Chondrocyte (in vitro differentiated cells): ENCODE measurements at places on chromosomes 13 and 19. TPM values are rescaled to one million over a fixed set of nuclear protein-coding genes. Genes with fewer than 3 reads are reported as not detected.

- peak; percentile 85 for DNase-seq
These were observed 91.5 kb upstream of the MCF2L start for GRCh38 chr13:112877539-112877938.

- no peak for DNase-seq
These were observed 44.0 kb downstream of the KDM4B start for GRCh38 chr19:5012688-5013457.

- DNase-seq = peak; percentile 95
These were observed at the start of gene CCDC122 for GRCh38 chr13:43878892-43879754. CCDC122 (minus strand) TSS chr13:43879740; CDS start chr13:43869376, 10,364 bp downstream.

DNA sequence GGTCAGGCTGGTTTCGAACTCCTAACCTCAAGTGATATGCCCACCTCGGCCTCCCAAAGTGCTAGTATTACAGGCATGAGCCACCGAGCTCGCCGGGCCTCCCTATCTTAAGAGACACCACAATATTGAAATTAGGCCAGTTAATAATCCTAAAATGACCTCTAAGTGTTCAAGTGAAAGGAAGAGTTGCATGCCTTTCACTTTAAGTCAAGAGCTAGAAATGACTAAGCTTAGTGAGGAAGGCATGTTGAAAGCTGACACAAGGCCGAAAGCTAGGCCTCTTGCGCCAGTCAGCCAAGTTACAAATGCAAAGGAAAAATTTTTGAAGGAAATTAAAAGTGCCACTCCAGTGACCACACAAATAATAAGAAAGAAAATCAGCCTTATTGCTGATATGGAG is 144.5 kb upstream of the FNDC3A start:
- DNase-seq = no peak

DNA sequence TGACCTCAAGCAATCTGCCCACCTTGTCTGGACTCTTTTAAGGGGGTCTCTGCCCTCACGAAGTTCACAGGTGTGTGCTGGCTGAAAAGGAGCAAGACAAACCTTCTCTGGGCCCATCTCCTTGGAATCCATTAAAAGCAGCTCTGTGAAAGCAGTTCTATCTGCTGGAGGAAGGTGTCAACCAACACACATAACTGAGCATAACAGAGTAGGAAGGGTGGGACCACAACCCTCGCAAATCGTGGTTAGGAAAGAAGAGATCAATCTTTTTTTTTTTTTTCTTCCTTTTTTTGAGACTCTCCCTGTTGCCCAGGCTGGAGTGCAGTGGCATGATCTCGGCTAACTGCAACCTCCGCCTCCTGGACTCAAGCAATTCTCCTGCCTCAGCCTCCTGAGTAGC is 1.4 kb downstream of the SUGP2 start:
- no peak for DNase-seq

DNA sequence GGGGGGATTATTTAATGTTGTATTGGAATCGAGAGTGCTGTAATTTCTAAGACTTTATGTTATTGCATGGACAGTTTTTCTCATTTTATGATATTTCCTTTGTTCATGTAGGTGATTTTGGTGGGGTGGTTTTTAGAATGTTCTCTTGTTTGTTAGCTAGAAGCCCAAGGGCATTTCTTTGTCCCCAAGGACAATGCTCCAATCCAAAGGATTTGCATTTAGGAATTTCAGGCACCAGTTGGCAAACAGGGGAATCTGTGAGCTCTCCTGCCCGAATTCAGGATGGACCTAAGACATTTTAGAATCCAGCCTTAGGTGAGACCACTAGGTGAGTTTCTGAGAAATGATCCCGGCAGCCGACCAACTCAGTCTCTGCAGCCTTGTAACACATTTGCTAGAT is 324.9 kb downstream of the KCNRG start:
- DNase-seq = no peak

GRCh38 chr13:111122056-111122455 is 6.9 kb downstream of the ARHGEF7 start:
- no peak for DNase-seq

Gene CBY2
- total RNA-seq = not detected in 3 replicates

Gene MUC16
- total RNA-seq = not detected in 3 replicates

DNA sequence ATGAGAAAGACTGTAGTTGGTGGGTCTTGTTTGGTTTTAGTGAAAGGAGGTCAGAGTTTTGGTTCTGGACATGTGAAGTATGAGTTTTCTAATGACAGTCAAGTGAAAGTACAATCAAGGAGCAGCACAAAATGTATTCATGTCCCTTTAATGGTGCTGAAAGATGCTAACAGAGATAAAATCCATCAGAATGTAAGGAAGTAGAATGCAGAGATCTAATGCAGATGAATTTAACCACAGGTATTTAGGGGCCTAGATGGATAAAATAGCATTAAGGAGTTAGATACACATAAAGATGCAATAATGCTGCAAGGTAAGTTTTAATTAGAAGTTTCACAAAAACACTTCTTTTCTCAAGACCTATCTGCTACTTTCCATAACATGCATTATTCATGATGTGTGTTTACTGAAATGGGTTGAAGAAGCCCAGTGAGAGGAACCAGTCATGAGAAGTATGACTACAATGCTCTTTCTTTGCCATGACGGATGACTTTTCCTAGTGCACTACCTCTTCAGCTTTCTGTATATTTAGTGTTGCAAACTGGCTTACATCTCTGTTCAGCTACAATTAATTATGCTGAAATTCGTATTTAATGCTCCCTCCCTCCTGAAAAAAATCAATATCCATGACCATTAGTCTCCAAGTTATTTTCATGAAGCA is 222.9 kb upstream of the HTR2A start:
- no peak for DNase-seq

Gene ELANE
- not detected in 3 replicates for total RNA-seq

- no peak for DNase-seq
These were observed 39.9 kb downstream of the DPRX start for GRCh38 chr19:53671663-53672062.

GRCh38 chr19:52343548-52343947 is 7.5 kb downstream of the ZNF610 start:
- DNase-seq = no peak

DNA sequence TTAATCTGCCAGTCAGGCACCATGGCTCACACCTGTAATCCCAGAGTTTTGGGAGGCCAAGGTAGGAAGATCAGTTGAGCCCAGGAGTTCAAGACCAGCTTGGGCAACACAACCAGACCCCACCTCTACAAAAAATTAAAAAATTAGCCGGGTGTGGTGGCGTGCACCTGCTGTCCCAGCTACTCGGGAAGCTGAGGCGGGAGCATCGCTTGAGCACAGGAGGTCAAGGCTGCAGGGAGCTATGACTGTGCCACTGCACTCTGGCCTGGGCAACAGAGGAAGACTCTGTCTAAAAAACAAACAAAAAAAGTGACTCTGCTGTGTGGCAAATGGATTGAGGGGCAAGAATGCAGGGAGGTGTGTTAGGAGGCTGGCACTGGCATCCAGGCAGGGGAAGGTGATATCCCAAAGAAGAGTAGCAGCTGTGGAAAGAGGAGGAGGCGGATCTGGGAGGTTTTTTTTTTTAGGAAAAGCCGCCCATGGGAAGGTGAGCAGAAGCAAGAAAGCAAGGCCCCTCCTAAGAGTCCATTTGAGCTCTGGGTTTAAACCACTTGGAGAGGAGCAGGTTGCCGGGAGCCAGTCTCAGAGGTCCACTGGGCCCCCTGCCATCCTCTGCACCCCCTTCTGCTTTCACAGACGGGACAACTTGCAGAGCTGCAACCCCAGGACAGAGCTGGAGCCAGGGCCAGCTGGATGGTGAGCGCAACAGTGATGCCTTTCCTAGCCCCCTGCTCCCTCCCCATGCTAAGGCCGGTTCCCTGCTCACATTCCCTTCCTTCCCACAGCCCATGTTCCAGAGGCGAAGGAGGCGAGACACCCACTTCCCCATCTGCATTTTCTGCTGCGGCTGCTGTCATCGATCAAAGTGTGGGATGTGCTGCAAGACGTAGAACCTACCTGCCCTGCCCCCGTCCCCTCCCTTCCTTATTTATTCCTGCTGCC is 2.1 kb downstream of the HAMP start:
- DNase-seq = no peak

Gene LRFN3
- total RNA-seq = 18.4 to 23.3 TPM (median 21.0 TPM) in 3 replicates

DNA sequence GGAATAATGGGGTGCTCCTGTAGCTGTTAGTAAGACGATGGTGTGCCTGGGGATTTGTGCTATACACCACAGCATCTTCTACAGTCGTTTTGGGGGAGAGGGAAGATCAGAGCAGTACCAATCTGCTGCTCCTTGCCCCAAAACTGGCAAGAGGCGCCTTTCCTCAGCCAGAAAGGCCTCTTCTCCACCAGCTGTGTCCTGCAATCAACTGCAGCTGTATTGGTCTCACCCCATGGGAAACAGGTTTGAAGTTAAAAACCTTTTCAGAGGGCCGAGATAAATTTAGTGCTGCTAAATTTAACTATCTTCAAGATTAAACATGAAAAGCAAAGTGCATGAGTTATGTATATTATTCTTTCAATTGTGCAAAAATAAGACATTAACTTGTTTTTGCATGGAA is 1.2 kb upstream of the RNASEH2B start:
- no peak for DNase-seq

DNA sequence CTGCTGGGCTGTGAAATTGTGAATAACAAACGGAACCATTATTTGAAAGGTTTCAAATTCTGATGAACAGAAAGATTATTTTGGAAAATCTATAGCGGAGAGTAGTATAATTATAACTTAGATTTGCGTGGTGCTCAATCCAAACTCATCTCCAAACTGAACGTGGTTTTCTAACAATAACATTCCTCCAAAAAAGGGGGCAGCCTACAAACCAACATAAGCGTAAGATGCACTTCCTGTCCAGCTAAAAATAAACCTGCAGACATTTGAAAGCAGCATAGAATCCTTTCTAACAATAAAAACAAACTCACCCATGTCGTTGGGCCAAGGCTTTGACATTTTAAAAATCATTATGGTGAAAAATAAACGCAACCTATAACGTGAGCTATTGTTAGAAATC is 178.4 kb downstream of the COL4A1 start:
- no peak for DNase-seq

Gene PRODH2
- not detected in 3 replicates for total RNA-seq

Gene LYL1
- total RNA-seq = 0.38 to 0.47 TPM in 2 of 3 replicates, not detected in the other

- no peak for DNase-seq
These were observed 196.7 kb downstream of the LMO7 start for GRCh38 chr13:75832812-75833211.

GRCh38 chr13:110232756-110233155 is 74.2 kb downstream of the COL4A1 start:
- DNase-seq = no peak

- peak; percentile 88 for DNase-seq
These were observed 14.6 kb upstream of the RPS15 start for GRCh38 chr19:1423436-1424191.

GRCh38 chr19:5571777-5572176 is 4.0 kb upstream of the TINCR start:
- no peak for DNase-seq

Gene COX6B2
- total RNA-seq = 0.17 to 0.23 TPM in 2 of 3 replicates, not detected in the other

DNA sequence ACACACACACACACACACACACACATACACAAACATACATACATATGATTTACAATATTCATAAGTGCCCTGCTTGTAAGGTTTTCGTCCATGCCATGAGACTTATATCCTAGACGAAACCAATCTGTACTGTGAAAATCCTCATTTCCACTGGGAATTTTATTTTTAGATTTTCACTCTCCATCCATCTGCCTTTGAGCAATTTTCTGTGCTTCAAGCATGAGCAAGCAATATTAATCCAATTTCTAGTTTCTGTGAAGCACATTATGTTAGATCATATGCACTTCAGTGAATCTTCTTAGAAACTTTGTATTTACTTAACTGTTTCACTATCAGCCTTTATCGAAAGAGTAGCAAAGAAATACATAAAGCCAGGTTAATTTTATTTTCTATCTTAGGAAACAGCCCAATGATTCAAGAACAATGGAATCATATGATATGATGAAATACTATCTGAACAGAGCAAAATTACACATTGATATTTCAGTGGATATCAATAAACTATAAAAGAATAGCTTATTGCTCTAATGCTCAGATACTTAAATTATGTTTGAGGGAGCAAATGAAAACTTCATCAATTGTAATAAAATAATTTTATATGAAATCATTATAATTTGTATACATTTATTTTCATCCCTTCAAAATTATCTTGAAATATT is 1100.7 kb upstream of the MIR17HG start:
- DNase-seq = no peak

GRCh38 chr13:25085125-25085742 is 10.7 kb upstream of the PABPC3 start:
- DNase-seq = no peak

DNA sequence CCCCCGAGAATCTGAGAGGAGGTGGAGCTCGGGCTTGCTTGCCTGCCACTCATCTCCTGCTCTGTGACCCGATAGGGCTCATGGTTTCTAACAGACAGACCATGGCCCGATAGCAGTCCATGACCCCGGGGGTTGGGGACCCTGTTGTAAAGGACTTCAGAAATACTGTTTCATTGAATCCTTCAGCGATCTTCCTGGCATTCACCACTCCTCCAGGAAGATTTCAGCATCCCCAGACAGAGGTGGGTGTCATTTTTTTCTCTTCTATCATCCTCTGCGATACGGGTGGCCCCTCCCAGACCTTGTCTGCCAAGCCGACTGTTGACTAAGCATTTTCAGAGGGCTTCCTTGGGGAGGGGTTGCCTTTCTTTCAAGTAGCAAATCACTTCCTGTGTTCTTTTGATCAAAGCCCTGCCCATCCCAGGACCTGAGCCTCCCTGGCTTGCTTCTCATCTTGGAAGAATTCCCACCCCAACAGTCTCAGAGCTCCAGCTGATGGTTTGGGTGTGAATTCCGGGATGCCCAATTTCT is 1.7 kb downstream of the MYO1F start:
- DNase-seq = no peak
